Karpas-422 (cell line): ENCODE measurements at places on chromosomes 1 and 21.

- DNase-seq, result no peak
These were observed 40.3 kb downstream of the TP73 start for GRCh38 chr1:3692598-3692997.

GRCh38 chr1:109573785-109574184, 25.4 kb downstream of the GNAI3 start:
- peak; percentile 69 for DNase-seq

DNA sequence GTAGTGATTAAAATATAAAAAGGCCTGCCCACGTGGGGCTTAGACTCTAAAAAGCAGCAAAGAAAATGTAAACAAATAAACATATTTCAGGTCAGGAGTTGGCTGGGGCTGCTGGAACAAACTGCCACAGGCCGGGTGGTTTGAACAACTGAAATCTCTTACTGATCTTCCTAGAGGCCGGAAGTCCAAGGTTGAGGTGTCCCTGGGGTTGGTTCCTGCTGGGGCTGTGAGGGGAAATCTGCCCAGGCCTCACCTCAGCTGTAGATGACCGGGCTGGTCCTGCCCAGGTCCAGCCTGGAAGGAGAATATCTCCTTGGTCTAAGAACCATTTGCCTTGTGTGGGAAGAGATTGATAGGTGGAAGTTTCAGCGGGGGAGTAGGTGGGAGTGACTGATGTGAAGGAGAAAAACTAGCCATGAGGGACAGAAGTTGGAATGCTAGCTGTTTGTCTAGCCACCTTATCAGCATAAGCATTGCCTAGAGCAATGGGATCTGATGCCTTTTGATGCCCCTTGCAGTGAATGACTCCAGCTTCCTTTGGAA, 221.1 kb downstream of the DYRK1A start:
- DNase-seq, result no peak

- DNase-seq, result peak; percentile 75
These were observed 51.0 kb downstream of the GADD45A start for GRCh38 chr1:67735806-67736627.

DNA sequence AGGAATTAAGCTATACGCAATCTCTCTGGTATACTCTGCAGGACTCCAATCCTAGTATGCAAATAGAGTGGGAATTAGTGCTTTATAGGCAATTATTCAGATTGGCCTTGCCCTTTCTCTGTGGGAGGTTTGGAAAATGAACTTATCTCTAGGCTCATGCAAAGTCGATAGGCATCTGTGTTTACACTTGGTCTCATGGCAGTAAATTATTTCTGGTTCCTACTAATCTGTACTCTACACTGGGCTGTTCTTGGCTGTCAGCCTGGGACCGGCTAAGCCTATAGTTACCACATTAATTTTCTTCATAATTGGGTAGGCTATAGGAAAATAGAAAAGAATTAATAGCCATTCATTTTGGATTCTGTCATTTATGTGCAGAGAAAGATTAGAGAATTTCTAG, 544.6 kb downstream of the AMY1C start:
- no peak for DNase-seq

DNA sequence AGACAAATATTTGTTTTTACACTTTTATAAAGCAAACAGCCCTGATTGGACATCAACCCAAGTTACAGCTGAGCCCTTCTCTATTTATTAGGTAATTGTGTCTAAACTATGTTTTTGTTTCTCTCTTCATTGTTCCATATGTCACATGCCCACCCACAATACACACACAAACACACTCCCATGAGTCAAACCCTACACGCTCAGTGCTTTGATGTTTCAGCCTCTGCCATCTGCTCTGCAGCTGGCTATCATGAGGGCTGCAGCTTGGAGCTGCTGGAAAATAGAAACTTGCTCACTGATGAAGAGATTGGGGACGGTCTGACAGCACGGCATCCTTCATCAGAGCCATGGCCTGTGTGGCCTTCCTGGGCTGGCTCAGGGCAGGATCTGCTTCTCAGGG, 41.7 kb downstream of the PSMG1 start:
- no peak for DNase-seq

DNA sequence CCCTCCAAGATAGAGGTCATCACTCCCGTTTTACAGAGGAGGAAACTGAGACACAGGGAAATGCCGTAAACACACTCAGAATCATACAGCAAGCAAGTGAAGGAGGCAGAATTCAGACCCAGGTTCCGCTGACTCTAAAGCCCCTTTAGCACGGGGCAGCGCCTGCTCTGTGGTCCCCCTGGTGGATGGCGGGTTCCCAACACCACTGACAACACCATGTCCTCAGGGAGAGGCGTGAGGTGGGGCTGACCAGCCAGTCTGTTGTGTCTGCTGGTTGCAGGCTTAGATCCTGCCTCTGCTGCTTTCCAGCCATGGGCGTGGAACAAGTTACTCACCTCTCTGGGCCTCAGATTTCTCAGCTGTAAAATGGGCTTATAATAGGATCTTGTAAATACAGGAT, 617.3 kb downstream of the MATN1 start:
- DNase-seq, result peak; percentile 65
